ENCODE measurements at places on chromosomes 5 and 9.

GRCh38 chr5:66722686-66723085 lies 126.5 kb downstream of the MAST4 start:
- DNase-seq = no peak

DNA sequence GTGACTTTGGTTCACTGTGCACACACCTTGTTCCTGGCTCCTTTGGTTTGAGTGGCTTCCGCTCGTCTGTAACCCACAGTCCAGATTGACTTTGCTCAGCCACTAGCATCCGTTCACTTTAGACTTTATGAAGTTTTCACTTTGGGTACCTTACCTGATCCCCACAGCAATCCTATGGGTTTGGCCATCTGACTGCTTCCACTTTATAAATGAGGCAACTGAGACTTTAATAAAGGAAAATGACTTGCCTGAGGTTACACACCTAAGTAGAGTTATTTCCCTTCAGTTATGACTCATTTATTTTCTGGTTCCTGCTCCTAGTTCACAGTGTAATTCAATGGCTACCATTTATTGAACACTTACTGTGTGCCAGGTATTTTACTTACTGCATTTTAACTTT lies 94.2 kb upstream of the SAP30L start:
- no peak for DNase-seq

DNA sequence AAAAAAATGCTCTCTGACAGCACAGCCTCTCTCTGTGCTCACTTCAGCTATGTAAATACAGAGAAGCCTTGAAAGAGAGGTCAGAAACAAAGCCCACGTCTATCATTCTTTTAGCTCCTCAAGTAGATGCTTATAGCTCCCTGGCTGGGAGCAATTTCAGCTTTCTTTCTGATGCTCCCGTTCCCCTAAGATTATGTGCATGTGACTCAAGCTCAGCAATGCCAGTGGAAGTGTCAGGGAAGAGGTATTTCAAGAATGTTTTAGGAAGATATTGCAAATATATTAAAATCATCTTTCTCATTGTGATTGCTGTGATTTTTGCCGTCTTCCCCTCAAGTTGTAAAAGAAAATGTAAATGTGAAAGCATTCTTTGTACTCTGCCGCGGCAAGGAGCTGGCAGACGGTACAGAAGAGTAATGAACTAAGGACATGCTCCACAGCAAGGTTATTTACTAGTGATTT lies 1353.7 kb upstream of the ACO1 start:
- DNase-seq = no peak

- DNase-seq = no peak
These were observed 1.6 kb downstream of the PIP5KL1 start for GRCh38 chr9:127928676-127929624.

DNA sequence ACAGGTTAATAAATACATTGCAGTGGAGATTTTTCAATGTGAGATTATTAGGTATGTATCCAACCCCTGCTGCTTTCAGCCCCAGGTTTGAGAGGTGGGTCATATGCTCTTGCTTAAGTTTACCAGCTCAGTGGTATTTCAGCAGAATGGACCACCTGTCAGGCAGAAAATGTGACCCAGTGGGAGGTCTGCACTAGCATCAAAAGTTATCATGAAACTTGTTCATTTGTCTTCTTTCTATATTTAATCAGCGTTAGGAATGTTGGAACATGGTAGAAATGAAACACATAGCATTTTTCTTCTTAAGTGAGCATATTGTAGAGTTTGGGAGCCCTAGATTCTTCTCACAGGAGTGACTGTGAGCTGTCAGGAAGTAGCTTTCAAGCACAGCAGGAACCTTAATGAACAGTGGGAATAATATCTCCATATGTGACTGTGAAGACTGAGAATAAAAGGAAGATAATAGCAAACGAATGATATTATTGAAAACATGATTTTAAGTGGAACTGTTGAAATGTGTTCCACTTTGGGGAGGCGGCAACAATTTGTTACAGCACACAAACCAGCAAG lies 596.9 kb upstream of the CDH6 start:
- DNase-seq = no peak

- no peak for DNase-seq
These were observed 2.3 kb upstream of the FUT7 start for GRCh38 chr9:137034039-137034708.

DNA sequence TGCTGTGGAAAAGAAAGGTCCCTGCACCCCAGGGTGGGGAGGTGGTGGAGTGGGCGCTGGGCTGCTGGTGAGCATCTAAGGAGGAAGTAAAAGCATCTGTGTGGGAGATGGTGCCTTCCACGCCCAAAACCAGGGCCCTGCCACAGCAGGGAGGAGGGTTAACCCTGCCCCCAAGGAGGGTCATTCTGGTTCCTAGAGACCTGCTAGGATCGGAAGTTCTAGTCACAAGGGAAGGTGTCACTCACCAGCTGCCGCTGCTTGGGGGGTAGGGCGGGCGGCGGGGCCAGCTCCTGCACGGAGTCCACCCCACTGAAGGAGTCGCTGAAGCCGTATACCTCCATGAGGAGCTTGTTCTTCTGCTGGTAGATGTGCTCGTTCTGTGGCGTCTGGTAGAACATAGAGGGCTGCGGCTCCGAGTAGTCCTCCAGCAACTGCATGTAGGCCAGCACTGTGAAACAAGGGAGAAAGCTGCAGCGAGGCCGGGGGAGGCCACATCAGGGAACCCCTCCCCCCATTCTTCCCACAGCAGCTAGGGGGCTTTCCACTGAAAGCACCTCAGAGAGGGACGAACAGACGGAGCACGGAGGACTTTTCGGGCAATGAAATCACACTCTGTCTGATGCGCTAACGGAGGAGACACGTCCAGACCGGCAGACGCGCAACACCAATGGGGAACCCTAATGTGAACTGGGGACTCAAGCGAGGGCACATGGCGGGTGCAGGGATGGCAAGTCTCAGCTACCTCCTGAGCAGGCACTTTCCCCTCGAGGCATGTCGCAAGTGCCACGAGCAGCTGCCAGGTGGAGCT lies 76.4 kb downstream of the PRRT1B start:
- no peak for DNase-seq

DNA sequence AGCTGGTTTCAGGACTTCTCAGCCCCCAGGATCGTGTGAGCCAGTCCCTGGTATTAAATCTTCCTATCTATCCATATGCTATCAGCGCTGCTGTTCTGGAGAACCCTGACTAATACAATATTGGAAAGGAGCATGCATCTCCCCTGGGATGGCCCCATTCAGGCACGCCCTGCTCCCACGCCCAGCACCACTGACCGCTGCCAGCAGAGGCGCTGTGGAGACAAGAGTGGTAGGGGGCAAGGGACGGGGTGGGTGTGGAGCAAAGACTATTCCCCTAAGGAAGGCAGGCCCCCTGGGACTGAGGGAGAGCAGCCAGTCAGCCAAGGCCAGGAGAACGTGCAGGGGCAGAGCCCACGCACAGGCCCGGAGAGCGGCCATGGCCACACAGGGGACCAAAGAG lies 116.0 kb downstream of the VAV2 start:
- no peak for DNase-seq

GRCh38 chr9:134917431-134918373 lies at the start of gene FCN1:
Gene FCN1 (minus strand): TSS chr9:134917912. CDS start chr9:134917871, 41 bp downstream.
- no peak for DNase-seq

DNA sequence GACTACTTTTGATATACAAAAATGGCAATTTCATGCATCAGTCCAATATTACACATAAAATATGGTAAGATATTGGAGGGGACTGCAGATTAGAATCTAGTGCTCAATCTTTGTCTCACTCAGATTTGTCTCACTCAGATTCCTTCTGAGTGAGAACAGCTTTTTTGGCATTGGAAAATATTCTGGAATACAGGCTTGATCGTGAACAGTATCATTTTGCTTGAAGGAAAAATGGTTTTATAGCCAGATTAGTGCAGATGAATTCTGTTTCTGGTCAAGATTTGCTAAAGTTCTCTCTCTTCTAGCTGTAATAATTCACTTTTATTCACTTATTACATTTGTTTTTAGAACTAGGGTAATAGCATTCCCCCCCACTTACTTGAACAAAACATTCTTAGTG lies 51.2 kb downstream of the MAN2A1 start:
- no peak for DNase-seq

DNA sequence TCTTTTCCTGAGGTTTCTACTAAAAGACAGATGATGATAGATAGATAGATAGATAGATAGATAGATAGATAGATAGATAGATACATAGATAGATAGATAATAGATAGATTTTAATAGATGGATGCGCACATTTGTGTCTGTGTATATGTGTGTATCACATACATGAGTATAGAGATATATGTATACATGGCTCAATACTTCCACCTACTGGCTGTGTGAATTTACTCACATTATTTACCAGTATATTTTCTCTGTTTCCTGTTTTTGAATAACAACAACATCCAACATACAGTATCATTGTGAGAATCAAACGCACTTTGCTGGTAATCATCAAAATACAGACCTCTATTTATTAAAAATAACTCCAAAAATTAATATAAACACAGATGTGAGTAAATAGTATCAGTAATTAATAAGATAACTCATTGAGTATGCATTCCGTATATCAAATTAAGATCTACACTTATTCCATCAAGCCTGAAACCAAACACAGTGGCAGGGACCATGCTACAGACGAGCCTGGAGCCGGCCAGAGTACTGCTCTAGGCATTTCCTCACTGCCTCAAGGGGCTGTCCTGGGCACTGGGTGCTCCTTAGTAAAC lies 338.0 kb downstream of the SEMA5A start:
- DNase-seq = no peak

DNA sequence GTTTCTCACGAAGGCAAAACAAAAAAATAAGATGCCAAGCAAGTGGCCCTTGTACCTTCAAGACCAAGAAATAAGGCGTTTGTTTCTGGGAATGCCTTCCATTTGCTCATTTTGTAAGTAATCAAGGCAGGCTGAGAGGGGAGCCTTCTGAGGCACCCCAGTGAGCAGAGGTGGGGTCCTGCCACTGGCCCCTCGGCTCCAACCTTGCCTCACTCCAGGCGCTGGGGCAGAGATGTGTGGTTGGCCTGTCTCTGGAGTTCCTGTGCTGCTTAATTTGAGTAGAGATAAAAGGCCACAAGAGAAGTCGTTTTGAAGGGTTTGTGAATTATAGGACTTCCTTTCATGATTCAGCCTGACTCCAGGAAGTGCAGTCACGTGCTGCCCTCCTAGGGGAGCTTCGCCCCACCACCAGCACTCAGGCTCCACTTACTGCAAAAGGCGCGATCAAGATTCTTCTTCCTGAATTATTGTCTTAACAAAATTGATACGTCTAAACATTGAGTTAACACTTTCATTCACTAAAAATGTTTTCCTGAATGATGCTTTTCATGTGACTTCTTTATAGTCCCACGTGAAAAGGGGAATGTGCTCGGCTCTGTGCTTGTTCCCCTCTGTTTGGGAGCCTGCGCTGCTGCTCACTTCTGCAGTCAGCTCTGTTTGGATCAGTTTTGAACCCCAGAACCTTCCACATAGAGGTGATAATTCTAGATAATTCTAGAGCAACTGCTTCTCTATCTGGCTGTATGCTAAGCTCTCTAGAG lies 13.7 kb downstream of the SYK start:
- DNase-seq = peak; percentile 20

DNA sequence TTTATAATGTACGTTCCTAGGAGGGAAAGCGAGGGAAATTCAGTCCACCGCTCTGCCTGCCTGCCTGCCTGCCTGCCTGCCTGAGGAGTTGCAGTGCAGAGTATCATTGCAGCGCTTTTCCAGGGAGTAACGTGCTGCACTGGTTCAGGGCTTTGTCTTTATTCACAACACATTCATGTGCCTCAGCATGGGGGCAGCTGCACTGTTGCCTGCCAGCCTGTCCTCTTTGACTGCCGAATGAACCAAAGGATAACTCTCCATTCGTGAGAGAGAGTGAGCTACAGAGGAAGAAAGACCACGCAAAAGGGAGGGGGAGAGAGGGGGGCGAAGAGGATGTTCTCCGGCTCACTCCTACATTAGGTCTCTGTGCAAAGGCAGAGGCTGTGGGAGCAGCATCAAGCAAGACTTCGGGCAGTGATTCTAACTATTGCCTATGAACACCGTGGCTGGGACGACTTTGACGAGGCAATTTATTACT lies 791.2 kb downstream of the MAT2B start:
- DNase-seq = no peak

DNA sequence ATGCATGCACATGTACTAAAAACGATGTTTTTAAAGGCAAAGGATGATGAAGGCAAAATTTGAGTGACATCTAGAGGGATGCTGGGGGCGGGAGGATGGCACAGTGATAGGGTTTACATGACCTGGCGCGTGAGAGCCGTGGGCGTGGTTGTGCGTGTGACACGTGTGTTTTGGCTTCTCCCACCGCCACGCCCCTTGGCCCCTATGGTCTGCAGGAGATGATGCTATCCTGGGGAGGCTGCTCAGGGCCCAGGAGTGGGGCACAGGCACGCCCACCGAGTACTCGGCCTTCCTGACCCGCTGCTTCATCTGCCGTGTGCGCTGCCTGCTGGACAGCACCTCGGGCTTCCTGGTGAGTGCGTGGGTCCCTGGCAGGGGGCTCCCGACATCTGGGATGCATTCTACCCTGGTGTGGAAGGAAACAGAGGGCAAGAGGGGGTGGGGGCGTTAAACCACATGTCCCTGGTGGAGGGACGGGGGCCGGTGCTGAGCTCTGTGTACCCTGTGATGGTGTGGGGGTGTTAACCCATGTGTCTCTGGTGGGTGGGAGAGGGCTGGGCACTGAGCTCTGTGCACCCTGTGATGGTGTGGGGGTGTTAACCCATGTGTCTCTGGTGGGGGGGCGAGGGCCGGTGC lies 19.2 kb upstream of the EXOC3 start:
- no peak for DNase-seq

- DNase-seq = no peak
These were observed 388.9 kb downstream of the HTR1A start for GRCh38 chr5:63573380-63573779.

DNA sequence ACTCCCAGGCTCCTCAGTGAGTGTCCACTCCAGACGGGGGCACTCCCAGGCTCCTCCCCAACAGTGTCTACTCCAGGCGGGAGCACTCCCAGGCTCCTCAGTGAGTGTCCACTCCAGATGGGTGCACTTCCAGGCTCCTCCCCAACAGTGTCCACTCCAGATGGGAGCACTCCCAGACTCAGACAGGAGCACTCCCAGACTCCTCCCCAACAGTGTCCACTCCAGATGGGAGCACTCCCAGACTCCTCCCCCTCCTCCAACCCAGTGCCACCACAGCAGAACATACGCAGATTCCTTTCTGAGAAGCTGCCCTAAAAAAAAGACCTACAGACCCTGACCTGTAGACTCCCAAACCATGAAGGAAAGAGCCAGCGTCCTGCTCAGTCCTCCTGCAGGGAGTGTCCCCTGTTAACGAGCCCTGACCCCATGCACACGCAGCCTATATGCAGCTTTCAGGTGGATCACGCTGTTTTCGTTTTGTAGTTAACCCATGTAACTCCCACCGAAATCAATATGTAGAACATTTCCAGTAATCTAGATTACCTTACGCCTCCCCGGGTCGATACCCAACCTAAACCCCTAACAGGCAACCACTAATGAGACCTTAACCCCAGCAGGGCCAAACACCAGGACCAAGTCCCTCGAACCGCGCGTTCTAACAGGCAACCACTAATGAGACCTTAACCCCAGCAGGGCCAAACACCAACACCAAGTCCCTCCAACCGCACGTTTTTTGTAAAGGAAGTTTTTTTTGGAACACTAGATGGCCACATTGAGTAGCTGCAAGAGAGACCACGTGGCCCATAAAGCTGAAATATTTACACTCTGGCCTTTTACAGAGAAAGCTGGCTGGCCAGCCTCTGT lies 15.7 kb downstream of the PNPLA7 start:
- no peak for DNase-seq

GRCh38 chr5:153476767-153477166 lies 13.7 kb upstream of the GRIA1 start:
- no peak for DNase-seq

Data from stimulated activated CD4-positive, alpha-beta T cell treated with anti-CD3 and anti-CD28 coated beads, Interleukin-4, amount 100 ng/mL, for 4 hours (primary cell).